B cell (primary cell): ENCODE measurements at places on chromosomes 11 and 22.

DNA sequence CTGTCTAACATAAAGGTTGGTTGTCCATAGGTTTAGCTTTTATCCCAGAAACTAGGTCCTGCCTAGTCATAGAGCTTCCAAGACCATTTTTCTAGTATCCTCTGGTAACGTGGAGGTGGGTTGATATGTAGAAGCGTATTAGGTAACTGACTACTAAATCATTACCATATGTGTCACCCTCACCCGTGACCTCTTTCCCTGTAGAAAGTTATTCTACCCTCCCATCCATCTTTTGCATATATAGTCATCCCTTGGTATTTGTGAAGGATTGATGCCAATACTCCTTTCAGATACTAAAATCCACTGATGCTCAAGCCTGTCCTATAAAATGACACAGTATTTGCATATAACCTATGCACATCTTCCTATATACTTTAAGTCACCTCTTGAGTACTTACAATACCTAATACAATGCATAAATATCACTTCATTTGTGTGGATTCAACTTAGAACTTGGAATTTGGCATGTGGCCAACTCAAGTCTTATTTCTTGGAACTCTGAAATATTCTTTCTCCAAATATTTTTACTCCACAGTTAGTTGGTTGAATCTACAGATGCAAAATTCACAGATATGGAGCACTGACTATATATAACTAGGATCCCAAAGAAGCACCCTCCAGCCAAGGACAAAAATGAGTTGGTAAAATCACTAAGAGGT lies 497.0 kb upstream of the TENM4 start:
- DNase-seq, result no peak

GRCh38 chr11:101091781-101092180 lies 37.8 kb downstream of the PGR start:
- DNase-seq, result no peak

GRCh38 chr11:235609-235996 lies 539 bp downstream of the SIRT3 start:
- DNase-seq, result no peak

- DNase-seq, result no peak
These were observed 4.7 kb downstream of the PEX26 start for GRCh38 chr22:18082467-18082866.

GRCh38 chr11:72840780-72841179 lies 26.6 kb downstream of the ATG16L2 start:
- DNase-seq, result no peak

- DNase-seq, result peak; percentile 85
These were observed 518 bp downstream of the KMT5B start for GRCh38 chr11:68212421-68213134.

DNA sequence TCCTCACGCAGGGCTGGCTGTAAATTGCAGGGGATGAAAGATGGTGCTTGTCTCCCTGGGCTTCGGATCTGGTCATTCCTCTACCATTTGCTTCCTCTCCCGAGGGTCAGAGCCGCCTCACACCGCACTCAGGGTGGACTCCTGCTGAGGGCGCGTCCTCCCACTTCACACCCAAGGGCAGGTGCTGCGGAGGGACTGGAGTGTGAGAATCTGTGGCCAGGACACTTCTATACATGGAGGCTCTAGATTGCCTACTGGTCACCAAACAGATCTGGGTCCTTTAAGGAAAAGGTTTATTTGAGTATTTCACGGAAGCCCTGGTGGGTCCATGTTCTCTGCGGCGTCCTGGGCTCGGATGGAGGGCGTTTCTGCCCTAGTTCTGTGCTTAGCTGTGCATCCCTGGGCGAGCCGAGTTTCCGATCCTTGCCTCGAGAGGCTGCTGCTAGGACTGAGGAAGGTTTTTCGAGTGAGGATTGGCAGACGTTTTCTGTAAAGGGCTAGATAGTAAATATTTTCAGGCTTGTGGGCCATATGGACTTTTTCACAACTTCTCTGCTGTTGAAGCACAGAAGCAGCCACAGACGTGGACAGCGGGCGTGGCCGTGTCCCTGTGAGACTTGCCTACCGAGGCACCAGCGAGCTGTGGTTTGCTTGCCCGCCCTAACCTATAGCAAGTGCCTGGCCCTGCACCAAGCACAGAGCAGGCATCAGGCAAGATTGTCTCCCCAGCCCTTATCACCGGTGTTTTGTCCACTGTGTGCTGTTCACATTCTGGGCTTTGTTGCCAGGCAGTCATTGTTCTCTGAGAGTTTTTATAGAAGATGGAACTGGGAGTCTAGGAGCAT lies 279.0 kb downstream of the TBC1D22A start:
- no peak for DNase-seq

- no peak for DNase-seq
These were observed 199.1 kb downstream of the SWAP70 start for GRCh38 chr11:9862981-9863380.

DNA sequence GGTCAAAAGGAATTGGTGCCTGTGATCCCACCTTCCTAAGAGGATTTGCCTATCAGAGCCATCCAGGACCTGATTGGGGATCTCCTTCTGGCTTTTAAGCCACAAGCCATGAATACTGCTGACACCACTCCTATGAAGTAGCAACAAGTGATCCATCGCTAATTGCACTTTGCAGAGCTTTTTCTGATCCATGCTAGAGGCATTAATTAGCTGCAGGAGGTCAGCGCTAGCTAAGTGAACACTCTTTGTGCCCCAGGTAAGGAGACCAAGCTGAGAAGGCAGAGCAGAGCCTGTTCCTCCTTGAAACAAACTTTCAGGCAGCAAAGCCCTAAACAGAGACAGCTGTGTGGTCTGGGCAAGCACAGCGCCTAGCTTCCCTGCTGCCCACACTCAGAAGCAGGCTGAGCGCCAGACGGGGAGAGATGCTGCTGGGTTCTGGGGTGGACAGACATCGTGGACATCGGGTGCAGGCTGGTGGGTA lies 122.2 kb downstream of the ABTB2 start:
- DNase-seq, result no peak

GRCh38 chr11:65206441-65206841 lies 24.7 kb downstream of the CAPN1 start:
- no peak for DNase-seq

DNA sequence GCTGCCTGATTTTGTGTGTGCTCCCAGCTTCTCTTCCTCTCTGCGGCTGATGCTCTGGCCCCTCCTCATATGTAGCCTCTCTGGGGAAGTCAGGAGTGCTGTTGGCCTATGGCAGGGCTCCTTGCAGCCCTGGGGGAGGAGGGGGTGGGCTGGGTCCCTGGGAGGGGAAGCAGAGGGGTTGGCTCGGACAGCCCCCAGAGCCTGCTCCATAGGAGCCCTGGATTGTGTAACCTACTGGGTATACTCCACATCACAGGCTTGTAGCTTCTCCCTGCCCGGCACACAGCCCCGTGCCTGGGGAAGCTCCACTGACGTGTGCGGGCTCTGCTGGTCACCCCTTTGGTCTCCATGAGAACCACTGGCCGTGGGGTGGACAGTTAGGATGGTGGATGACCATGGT lies 113.8 kb downstream of the ST3GAL4 start:
- no peak for DNase-seq

- no peak for DNase-seq
These were observed 266.2 kb upstream of the PLET1 start for GRCh38 chr11:112526699-112527416.

DNA sequence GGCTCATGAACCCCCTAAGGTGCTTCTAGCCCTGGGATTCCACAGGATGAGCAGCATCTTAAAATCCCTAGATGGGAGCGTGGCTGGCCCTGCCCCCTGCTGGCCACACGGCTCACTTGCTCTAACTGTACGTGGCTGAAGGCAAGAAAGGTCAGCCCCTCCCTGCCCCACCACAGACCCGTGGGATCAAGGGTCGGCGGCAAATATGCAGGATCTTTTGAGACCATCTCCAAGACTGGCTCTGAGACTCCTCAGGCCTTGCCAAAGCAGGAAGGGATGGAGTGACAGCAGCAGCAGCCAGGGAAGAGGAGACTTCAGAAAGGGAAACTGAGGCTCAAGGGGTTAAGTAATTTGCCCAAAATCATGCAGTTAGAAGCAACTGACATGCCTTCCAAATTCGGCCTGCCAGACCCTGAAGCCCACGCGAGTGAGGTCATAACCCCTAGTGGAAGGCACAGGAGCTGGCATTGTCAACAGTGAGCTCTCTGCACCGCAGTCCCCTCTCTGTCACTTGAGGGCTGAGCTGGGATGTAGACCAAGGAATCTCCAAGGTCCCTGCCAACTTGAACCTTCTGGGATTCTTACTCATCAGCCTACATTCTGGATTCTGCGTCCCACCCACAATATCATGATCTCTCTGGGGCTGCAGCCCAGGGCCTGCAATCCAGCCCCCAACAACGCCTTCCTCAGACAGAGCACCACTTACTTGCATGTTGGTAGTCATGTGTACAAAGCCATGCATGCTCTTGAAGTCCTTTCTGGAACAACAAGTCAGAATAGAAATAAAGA lies 31.4 kb downstream of the CREB3L1 start:
- DNase-seq, result peak; percentile 51

- no peak for DNase-seq
These were observed 151.7 kb downstream of the CEP164 start for GRCh38 chr11:117479372-117479771.
